Endothelial cell (in vitro differentiated cells): ENCODE measurements at places on chromosomes 6 and 20. TPM values are rescaled to one million over a fixed set of nuclear protein-coding genes. Genes with fewer than 3 reads are reported as not detected.

DNA sequence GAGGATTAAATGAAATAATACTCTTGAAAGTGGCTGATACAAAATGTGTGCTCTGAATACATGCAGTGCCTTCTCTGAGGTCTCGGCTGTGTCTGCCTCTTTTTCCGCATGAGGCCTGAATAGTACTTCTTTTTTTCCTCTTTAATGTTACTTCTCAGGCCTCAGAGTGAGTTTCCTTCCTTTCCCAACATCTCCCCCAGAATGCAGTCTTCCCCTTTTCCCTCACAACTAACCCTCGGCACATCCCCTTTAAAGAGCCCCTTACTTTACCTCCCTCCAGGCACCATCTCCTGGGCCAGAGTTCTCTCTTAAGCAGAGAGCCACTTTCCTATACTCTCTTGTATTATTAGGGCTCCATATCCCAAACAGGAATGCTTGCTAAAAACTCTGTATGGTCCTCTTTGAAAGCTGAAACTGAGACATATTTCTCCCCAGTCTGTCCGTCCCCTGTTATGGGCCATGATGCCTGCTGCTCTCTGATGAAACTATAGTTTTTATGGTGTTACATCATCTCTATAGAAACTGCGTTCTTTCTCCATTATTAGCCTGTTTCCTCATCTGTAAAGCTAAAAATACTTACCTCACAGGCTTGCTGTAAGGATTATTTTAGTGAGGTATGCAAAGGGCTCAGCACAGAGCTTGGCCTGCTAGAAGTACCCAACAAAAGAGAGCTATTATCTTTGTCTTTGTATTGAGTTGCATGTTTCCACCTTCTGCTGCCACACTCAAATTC is 2.3 kb downstream of the PLAGL2 start:
- no peak for DNase-seq

AKAP12 gene
- total RNA-seq: 70.1 TPM

DNA sequence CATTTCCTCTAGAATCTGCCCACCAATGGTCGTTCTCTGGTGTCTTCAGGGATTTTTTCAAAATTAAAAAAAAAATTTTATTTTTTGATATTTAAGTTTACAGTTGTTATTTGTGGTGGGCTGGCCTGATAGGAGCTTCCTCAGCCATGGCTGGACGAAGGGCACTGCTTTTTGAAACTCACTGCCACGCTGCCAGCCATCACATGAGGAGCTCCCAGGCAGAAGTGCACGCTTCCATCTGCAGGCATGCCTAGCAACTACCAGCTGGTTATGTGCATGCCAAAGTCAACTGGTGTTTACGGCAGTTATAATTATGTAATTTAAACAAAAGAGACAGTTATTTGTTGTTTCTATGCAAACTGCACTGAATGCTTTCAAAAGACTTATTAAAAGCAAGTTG is 105.1 kb downstream of the IRF4 start:
- DNase-seq: no peak

DNA sequence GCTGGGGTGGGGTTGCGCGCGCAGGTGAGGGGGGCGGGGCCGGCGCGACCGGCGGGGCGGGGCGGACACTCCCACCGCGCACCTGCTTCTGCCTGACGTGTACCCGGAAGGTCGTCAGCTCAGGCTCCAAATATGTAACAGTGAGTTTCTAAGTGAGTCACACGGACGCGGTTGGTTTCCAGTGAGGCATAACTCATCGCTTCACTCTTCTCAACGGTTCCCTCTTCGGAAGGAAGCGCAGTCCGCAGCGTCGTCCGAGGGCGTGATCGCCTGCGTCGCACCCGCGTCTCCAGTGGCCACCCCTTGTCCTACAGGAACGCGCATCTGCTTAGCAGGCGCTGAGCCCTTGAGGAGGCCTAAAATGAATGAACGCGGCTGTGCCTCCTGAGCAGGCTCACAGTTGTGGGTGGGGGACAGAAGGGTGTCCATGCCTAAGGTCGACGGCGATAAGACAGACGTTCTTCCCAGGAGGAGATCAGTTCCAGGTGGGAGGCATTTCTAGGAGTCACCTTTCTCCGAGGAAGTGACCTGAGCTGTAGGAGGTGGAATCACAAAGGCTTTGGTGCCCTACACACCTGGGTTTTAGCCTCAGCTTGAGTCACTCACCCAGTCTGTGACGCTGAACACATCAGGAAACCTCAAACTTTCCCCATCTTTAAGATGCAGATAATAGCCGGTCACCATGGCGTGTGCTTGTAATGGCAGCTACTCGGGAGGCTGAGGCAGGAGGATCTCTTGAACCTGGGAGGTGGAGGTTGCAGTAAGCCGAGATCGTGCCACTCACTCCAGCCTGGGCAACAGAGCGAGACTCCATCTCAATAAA is 50.9 kb upstream of the EZR start:
- DNase-seq: no peak
